ENCODE measurements at places on chromosomes 5 and 9.

DNA sequence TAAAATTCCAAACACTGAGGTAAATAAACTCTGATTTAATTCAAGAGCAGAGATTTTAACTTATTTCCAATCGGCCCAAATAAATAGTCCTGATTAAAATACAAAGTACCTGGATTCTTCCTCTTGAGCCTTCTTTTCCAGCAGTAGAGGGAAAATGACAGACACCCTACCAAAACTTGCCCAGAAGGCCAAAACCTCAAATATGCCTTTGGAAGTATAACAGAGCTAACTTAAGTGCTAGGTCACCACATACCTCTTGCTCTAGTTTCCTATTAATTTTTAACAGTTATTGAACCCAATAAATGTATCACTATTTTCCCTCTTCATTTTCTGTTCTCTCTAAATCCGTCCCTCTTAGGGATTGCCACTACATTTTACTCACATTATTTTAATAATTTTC is 1.4 kb downstream of the BAAT start:
- no peak overlapping the region for H3K27ac ChIP-seq
- peaks cover 6% of the 10 kb centered on the region for H3K4me1 ChIP-seq
- DNase-seq = no peak

DNA sequence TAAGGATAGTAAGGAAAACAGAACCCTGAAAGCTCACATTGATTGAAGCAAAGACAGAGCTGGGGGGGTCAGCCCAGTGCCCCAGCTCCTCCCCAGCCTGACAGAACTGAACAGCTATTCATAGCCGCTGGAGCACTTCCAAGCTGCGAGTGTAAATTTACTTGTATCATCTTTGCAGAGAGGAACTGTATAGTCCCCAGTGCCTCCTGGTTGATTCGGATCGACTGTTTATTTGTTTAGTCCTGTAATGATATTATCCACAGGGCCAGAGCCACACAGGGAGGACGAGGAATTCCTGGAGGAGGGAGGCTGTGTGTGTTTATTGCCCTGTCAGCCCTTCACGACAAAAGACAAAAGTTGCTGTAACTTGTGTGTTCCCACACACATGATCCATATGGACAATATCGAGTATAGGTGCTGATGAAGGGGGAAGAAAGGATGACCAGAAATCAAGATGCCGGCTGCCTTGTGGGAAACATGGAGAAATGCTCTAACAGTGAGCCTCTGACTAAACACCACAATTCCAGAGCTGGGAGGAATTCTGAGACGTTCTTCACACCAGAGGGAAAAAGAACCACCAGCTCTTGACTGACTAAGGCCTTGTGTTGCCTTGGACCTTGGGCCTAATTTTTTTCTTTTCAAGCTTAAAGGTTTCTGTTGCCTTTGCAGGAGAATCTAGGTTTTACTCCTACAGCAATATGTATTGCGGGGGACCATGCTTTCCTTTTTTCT is 31.1 kb downstream of the FOXD1 start:
- no peak for DNase-seq
- H3K27me3 ChIP-seq = peaks cover 100% of the 10 kb centered on the region
- H3K36me3 ChIP-seq = peaks cover 2% of the 10 kb centered on the region
- peaks cover 22% of the 10 kb centered on the region for H3K4me1 ChIP-seq

GRCh38 chr5:163506095-163506457 is 657 bp downstream of the MAT2B start:
- H3K36me3 ChIP-seq = no peaks in the 10 kb centered on the region
- no peaks in the 10 kb centered on the region for H3K27me3 ChIP-seq
- no peak for DNase-seq
- peak overlapping the region; percentile 96 for H3K4me3 ChIP-seq

GRCh38 chr5:111068213-111068612 is 3.3 kb upstream of the TSLP start:
- no peak overlapping the region for H3K27ac ChIP-seq
- H3K4me3 ChIP-seq = no peak overlapping the region
- no peaks in the 10 kb centered on the region for H3K36me3 ChIP-seq
- no peak for DNase-seq

GRCh38 chr9:107513464-107514100 is 24.0 kb upstream of the KLF4 start:
- no peaks in the 10 kb centered on the region for H3K4me1 ChIP-seq
- peaks cover 27% of the 10 kb centered on the region for H3K27me3 ChIP-seq
- no peaks in the 10 kb centered on the region for H3K36me3 ChIP-seq

DNA sequence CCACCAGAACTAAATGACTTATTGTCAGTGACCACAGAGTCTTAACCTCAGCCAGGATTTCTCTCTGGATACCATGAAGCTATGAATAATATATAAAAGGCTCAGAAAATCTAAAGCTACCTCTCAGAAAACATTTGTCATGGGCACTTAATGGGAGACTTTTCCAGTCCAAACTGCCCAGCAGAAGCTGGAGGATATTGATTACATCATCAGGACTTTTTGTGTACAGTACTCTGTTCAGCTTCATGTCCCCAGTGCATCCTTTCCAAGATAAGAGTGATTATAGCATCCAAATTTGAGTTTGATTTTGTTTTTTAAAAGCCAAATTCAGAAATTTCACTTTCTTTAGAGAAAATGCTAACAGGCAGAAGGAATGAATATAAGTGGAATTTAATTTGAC is 123.9 kb upstream of the C6 start:
- H3K27me3 ChIP-seq = no peaks in the 10 kb centered on the region
- H3K4me3 ChIP-seq = no peak overlapping the region
- no peak for DNase-seq
- no peak overlapping the region for H3K27ac ChIP-seq
- H3K4me1 ChIP-seq = no peaks in the 10 kb centered on the region
